ENCODE measurements at places on chromosomes 1 and 21. TPM values are rescaled to one million over a fixed set of nuclear protein-coding genes. Genes with fewer than 3 reads are reported as not detected.

Gene CFAP107
- total RNA-seq, result not detected

Gene ALX3
- not detected for total RNA-seq

Gene LCE2C
- total RNA-seq, result not detected

Gene HPDL
- total RNA-seq, result 0.56 TPM

Gene CYP4Z1
- not detected for total RNA-seq

Gene RNF207
- total RNA-seq, result 13.0 TPM

Gene ENO1
- total RNA-seq, result 3,178 TPM

Gene EFNA1
- total RNA-seq, result 1.4 TPM

Gene MYOG
- total RNA-seq, result not detected

Gene CFAP74
- total RNA-seq, result not detected

Gene SLC6A17
- total RNA-seq, result 0.28 TPM

Gene PRRC2C
- total RNA-seq, result 42.0 TPM

Gene RGS7
- 2.7 TPM for total RNA-seq

Gene C1orf174
- total RNA-seq, result 56.7 TPM

Gene FLG2
- not detected for total RNA-seq

Gene VANGL2
- 0.28 TPM for total RNA-seq

Gene AKNAD1
- 0.38 TPM for total RNA-seq

Gene NEGR1
- total RNA-seq, result 13.8 TPM

Gene TCHH
- under 0.01 TPM for total RNA-seq

Gene LENEP
- not detected for total RNA-seq

Gene PALMD
- total RNA-seq, result 31.9 TPM
